ENCODE measurements at places on chromosomes 1 and 21. TPM values are rescaled to one million over a fixed set of nuclear protein-coding genes. Genes with fewer than 3 reads are reported as not detected.

Gene NEGR1
- not detected for polyA plus RNA-seq

Gene AKNAD1
- polyA plus RNA-seq, result not detected

DNA sequence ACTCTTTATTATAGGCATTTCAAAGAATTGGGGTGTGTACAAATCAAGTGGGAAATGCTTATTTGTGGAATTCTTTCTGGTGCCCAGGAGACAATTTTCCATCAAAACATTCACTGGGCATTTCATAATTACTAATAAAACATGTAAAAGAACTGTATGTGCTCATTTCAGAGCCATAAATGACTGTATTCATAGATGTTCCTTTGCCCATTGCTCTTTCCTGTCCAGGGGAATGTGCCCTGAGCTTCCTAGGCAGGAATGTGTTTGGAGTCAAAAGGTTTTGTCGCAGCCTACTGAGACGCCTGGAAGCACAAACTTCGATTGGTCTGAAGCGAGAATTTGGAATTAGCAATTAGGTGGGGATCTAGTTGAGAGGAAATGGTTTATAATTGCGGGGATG is 43.7 kb upstream of the EXOSC10 start:
- DNase-seq, result no peak
- no peaks in the 10 kb centered on the region for H3K27me3 ChIP-seq
- peaks cover 26% of the 10 kb centered on the region for H3K36me3 ChIP-seq
- H3K4me3 ChIP-seq, result no peak overlapping the region
- no peak overlapping the region for H3K27ac ChIP-seq
- H3K4me1 ChIP-seq, result no peaks in the 10 kb centered on the region

DNA sequence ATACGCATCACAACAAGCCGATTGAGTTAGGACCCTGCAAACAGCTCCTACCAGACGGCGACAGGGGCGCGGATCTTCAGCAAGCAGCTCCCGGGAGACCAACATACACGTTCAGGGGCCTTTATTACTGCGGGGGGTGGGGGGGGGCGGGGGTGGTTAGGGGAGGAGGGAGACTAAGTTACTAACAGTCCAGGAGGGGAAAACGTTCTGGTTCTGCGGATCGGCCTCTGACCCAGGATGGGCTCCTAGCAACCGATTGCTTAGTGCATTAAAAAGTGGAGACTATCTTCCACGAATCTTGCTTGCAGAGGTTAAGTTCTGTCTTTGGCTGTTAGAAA is 162.0 kb downstream of the RUNX1 start:
- no peak for DNase-seq
- no peaks in the 10 kb centered on the region for H3K27me3 ChIP-seq
- peak overlapping the region; percentile 94 for H3K4me3 ChIP-seq
- H3K4me1 ChIP-seq, result peaks cover 58% of the 10 kb centered on the region
- peaks cover 6% of the 10 kb centered on the region for H3K36me3 ChIP-seq
- H3K27ac ChIP-seq, result peak overlapping the region; percentile 52

Gene GJA8
- not detected for polyA plus RNA-seq

Gene RGS8
- not detected for polyA plus RNA-seq

DNA sequence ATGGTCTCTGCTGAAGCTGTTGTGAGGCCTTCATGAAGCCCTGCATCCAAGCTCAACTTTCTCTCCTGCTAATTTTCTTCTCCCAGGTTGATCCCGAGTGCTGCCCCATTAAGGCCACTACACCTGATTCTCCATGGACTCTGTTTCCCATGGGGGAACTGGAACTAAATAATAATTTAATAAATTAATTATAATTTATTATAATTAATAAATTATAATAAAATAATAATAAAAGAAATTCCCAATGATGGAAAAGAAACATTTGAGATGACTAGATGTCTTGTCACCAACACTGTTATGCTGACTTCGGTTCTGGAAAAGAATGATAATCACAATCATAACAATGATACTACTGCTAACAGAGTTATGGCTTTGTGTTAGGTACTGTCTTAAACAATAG is 211.2 kb upstream of the ZP4 start:
- H3K4me3 ChIP-seq, result no peak overlapping the region
- H3K36me3 ChIP-seq, result no peaks in the 10 kb centered on the region
- H3K27me3 ChIP-seq, result no peaks in the 10 kb centered on the region
- H3K4me1 ChIP-seq, result no peaks in the 10 kb centered on the region
- DNase-seq, result no peak

GRCh38 chr1:11568687-11569086 is 85.5 kb downstream of the FBXO2 start:
- H3K4me3 ChIP-seq, result no peak overlapping the region

Gene SLAMF9
- polyA plus RNA-seq, result not detected

DNA sequence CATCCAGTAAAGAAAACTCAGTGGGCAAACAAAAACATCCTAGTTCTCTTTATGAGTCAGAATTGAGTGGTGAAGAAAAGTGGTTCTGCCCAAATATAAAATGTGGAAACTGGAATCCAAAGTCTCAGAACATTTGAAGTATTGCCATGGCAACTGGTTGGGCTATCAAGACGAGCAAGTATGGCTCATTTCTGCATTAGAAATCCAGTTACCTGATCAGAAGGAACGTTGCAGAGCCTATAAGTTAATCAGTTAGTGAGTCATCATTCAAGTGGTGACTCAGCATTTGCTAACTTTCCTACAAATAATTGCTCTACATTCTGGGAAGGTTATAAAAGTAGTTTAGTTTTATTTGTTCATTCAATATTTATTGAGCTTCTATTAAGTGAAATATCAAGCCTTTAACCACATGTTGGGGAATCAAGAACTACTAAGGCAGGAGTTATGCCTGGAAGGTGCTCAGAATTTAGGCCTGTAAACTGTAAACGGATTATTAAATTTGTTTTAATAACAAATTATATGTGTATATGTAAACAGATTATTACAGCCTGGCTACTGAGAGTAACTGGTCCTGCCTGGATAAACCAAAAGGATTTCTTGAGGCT is 104.3 kb downstream of the PAPPA2 start:
- no peak overlapping the region for H3K27ac ChIP-seq
- no peaks in the 10 kb centered on the region for H3K4me1 ChIP-seq
- no peak for DNase-seq
- peaks cover 5% of the 10 kb centered on the region for H3K27me3 ChIP-seq
- H3K4me3 ChIP-seq, result no peak overlapping the region

Gene BACE2
- polyA plus RNA-seq, result 108 TPM
